Right ventricle myocardium superior (tissue), 1 donor: ENCODE measurements at places on chromosomes 12 and 14. TPM values are rescaled to one million over a fixed set of nuclear protein-coding genes. Genes with fewer than 3 reads are reported as not detected.

CCDC196 gene
- total RNA-seq: not detected

NID2 gene
- total RNA-seq: 39.5 TPM

ATN1 gene
- 69.7 TPM for total RNA-seq

ARHGAP5 gene
- 192 TPM for total RNA-seq

CDC42BPB gene
- 64.6 TPM for total RNA-seq

CYP27B1 gene
- total RNA-seq: not detected

KRT79 gene
- total RNA-seq: not detected

GLT1D1 gene
- 0.30 TPM for total RNA-seq

ZNF605 gene
- total RNA-seq: 11.1 TPM

PLEKHA5 gene
- 55.5 TPM for total RNA-seq

JAG2 gene
- total RNA-seq: 28.6 TPM

SMCO2 gene
- not detected for total RNA-seq

GRCh38 chr14:61678975-61679374 lies 16.3 kb upstream of the HIF1A start:
- DNase-seq: no peak

DNA sequence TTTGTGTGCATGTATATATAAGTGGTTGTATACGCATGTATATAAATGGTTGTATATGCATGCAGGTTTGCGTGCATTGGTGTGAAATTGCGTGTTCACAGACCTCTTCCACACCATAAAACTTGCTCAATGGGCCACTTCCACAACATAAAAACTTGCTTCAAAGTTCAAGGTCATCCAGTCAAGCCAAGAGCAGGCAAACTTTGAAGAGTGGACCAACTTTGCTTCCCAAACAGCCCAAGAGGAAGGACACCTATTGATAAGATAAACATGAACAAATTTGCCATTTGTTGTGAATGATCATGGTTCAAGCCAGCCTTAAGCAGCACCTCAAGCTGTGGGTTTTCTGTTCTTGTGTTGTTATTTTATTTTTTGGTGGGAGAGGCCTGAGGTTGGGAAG lies 25.2 kb upstream of the PPP1CC start:
- DNase-seq: no peak

GRCh38 chr14:56137453-56137807 lies 19.2 kb downstream of the PELI2 start:
- DNase-seq: no peak

DNA sequence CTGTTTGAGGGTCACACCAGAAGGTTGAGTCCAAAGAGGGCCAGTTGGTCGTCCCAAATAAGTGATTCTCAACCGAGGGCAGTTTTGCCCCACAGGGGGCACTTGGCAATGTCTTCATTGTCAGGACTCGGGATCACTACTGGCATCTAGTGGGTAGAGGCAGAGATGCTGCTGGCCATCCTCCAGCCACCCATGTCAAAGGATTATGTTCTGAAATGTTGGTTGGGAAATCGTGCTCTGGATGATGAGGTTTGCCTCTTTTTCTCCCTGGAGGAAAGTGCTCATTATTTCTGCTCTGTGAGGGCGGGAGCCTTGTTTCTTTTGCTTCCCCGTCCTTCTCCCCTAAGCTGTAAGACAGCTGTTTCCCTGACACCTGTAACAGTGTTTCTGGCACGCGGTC lies 3.6 kb downstream of the ZNF839 start:
- peak; percentile 73 for DNase-seq

- no peak for DNase-seq
Observed at GRCh38 chr14:21066882-21067502, 3.1 kb upstream of the ARHGEF40 start.

DNA sequence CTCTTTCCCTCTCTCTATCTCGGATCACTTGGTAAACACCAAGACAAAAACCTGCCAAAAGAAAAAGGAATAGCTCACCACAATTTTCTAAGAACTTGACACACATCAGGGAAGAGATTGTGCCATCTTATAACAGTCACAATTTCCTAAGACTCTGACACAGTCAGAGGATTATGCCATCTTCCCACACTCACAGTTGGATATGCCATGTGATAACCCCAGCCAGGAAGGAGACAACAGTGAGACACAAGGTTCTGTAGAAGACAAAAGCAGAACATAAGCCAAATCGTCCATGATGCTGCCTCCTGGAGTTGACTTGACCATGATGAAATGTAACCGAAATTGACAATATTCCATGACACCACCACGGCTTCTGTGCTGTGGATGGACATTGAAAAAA lies 2.8 kb upstream of the CLEC9A start:
- DNase-seq: no peak

DNA sequence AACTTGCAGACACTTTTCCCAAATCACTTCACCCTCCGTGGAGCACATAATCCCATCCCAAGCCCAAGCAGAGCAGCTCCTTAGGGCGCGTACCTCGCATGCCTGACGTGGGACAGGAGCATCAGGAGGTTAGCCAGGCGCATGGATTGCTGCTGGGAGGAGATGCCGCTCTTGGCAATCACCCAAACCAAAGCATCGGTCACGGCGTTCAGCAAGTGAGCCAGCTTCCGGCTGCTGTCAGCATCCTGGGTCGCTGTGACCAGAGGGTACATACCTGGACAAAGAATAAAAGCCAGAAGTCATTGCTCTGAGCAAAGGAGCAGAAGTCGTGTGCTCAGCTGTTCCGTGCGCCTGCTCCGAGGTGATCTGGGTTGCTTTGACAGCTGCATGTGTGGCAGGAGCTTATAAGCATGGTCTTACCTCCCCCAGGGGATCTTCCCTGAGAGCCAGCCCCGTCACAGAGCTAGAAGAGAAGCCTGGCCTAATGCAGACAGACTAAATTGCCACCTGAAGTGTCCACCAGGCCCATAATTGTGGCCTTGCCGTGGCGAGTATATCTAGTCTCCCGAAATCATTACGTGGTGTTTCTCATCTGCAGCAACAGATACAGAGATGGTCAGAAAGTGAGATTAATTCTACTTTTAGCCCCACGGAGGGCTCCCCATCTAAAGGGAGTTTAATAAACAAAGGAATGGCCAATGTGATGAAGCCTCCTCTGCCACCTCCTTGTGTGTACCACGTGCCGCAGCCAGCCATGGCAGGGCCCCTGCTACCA lies 59.1 kb downstream of the ESR2 start:
- DNase-seq: no peak

DNA sequence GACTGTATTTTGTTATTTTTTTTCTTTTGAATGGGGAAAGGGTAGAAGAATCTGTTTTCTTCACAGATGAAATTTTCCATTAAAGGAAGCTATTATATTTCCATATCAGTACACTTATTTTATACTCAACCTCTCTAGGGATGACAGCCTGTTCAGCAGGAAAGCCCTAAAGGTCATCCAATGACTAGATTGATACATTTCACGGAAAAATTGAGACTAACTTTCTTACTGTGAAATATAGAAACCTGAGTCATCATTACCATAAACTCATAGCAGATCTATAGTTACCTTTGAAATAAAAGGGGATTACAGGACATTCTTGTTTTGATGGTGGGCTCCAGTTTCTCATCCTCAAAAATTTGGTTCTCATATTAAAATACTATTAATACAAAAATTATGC lies 36.1 kb upstream of the PTCSC3 start:
- DNase-seq: no peak

DNA sequence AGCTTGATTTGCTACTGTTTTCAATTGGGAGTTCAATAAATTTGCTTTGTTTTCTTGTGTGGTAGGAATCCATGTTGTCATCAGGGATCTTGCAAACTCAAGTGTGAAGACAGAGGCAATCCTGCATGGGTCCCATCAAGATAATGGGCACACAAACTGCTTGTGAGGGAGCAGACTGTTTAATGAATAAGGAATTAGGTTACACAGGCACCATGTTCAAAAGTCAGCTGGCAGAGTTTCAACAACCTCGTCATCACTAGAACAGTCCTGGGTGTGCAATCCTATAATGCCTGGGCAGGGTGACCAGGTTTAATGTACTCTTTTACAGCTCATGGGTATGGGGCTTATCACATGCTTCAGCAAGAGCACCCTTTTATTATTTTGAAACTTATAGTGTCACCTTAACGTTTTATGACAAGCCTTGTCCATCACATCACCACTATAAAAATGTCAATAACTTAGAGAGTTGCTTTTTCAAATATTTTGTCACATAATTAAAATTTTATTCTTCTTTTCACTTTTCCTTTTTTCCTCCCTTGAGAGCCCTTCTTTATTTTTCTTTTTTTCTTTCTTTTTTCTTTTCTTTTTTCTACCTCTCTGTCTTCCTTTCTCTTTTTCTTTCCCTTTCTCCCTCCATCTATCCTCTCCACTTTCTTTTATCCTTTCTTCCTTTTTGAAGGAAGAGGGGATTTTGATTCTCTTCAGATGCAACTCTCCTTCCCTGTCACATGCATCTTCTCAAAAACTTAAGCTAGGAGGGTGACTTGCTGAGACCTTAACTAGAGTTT lies 252.2 kb upstream of the ATP2B1 start:
- DNase-seq: no peak

DNA sequence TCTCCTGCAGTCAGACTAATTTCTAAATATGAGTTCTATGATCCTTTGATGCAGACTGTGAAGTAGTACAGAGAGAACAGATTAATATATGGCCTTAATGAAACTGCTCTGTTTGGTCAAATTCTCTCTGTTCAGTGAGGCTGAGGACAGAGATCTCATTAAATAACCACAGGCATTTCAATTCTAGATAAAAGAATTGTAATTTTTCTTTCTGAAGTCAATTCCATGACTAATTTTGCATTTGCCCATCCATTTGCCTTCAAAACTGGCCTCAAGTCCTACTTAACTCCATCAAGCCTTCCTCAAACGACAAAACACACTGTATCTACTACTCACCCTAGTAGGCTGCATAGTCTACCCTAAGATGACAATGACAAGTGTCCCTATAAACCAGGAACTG lies 67.1 kb downstream of the DUSP16 start:
- DNase-seq: no peak

DNA sequence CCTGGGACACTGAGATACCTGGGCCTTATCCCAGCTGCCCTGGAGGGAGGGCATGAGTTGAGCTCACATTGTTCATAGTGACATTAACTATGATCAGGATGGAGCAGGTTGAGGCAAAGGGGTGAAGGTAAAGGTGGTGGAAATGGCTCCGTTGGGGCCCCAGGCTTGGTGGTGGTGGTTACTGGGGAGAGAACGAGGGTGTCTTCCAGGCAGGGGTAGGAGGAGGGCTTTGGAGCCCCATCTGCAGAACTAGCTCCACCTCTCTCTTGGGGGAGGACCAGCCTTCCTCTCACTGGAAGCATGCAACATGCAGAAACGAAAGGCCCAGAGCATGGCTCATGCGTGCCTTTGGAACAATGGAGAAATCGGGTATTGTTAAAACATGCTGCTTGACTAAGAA lies 217.0 kb downstream of the SLC41A2 start:
- DNase-seq: no peak

GRCh38 chr14:33734387-33734786 lies 216.5 kb downstream of the EGLN3 start:
- DNase-seq: no peak

DNA sequence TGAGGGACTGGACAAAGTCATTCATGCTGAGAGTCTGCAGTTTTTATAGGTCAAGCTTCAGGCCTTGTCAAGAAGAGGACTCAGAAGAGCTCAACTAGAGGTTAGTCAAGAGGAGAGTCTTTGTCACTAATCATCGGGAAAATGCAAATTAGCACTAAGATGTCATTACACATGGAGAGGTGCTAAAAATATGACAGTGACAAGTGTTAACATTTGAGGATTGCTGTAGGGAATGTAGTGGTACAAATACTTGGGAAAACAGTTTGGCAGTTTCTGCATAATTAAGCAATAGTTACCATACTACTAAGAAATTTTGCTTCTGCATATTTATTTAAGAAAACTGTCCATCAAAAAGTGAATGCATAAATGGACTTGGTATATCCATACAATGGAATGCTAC lies 60.9 kb upstream of the CSRP2 start:
- DNase-seq: no peak

GRCh38 chr14:103128631-103129300 lies 5.5 kb downstream of the TNFAIP2 start:
- peak; percentile 55 for DNase-seq

DNA sequence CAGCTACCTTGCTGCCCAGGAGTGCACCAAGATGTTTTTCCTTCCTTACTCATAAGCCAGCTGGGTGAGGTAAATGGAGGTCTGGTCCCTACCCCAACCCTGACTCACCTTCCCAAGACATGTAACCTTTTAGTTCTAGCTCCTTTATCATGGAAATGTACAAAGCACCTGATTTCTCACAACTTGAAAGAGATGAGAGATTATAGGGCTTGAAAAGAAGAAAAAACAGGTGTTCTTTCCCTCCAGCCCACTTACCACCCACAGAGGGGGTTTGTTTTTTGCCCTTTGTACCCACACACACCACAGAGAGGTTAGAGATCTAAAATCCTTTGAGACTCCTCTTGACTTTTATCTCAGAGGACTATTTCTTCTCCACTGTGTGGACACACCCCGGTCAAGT lies 21.1 kb downstream of the PLXNC1 start:
- DNase-seq: no peak

DNA sequence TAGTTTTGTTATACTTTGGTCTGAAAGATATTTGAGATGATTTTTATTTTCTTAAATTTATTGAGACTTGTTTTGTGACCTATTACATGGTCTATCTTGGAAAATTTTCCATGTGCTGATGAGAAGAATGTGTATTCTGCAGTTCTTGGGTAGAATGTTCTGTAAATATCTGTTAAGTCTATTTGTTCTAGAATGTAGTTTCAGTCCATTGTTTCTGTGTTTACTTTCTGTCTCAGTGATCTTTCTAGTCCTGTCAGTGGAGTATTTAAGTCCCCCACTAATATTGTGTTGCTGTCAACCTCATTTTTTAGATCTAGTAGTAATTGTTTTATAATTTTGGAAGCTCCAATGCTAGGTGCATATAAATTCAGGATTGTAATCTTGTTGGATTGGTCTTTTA lies 30.4 kb upstream of the SCAF11 start:
- DNase-seq: no peak

DNA sequence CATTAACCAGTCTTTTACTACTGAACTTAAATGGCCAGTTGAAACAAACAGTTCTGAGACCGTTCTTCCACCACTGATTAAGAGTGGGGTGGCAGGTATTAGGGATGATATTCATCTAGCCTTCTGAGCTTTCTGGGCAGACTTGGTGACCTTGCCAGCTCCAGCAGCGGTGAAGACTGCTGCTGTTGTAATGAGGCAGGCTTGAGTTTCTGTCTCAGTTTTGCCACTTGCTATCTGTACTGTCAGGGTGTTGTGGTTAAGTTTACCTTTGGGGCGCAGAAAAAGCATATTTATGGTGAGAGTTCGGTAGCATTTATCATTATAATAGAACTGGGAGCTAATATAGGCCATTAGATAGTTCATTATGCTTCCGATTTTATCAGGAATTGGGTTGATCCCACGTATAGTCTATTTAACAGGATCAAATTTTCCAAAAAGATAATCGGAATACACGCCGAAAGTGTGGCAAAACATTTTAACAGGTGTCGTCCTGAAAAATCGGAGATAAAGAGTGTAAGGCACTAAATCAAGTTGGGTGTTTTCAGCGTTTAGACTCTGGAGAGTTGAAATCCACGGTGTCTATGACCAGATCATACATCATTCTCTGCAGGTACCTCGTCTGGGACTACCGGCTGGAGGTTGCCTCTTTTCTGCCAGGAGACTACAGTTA lies 688 bp upstream of the NECAP1 start:
- DNase-seq: no peak

- no peak for DNase-seq
Observed at GRCh38 chr12:120941846-120942405, 36.4 kb upstream of the HNF1A start.
